ENCODE measurements at places on chromosomes 5 and 9.

DNA sequence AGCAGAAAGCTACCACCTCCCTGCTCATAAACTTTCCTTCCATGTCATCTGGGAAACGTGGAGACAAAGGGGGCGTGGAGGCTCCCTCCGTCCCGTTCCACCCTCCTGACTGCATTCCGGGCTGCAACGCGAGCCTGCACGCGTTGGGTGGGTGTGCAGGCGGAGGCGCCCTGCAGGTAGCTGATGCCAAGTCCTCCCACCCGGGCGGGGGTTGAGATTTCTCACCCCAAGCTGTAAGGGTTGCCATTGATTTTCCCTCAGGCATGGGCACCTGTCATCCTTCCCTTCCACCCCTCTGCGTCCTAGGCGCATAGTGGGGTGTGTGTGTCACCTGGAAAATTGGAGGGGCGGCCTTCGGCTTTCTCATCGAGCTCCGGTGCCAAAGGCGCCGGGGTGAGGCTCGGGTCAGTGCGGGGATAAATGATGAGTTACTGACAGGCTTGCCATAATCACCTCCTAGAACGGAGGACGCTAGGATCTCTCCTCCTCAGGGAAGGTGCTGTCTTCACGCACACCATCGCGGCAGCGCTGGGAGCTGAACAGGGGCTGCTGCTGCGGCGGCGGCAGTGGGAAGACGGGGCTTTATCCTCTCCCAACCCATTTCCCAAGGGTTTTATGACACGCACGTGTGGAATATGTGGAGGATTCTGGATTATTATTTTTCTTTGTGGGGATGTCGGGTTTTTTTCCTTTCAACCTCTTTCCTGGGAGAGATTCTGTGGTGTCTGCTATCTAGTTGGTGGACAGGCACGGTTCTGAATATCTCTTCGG lies 973 bp downstream of the PLPPR1 start:
- DNase-seq: no peak

DNA sequence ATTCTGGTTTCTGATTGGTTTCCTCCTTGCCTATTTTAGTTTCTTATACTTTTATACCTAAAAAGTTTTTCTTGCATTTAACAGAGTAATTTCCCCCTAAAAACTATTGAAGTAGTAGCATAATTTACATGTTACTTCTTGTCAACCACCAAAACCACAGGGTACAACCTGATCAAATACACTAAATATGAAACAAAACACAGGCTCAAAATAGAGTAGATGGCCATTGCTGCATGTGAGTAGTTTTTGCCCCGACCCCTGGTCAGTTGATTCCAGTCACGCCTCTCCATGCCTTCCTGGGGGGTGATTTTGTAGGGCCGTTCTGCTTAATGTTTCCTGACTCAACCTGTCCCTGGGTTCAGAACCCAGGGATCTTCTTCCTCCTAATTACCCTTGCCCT lies 101.8 kb downstream of the TLE4 start:
- DNase-seq: no peak

DNA sequence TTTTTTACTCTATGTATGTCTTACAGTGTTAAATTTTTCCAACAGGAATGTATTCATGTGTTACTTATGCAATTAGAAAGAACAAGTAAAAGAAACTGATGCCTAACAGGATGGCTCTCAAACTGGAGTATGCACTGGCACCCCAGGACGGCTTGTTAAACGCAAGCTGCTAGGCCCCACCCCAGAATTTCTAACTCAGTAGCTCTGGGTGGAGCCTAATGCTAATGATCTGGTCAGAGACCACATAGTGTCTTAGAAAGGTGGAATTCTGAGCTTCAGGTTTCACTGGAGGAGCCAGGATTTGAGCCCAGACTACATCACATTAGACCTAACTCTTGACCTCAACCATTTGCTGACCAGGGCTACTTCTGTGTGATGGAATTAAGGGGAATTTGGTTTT lies 34.4 kb downstream of the SHC3 start:
- DNase-seq: no peak

- no peak for DNase-seq
Measured at GRCh38 chr9:27487927-27488326, 36.2 kb upstream of the IFNK start.

DNA sequence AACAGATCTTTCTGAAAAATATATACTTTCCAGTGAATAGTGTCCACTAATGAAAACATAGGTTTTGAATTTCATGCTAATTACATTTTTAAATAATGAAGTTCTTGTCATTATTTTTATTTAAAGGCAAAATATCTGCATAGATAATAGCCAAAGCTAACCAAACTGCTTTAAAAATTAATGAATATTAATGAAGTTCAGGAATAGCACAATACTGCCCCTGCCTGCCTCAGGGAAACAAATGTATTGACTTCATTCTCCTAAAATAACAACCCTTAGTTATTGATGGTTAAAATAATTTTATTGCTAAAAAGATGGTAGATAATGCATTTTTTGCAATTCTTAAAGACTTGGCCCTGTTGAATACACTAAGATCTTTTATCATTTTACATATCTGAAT lies 103.6 kb upstream of the SSBP2 start:
- DNase-seq: no peak

- DNase-seq: no peak
Measured at GRCh38 chr5:170117736-170118135, 12.0 kb downstream of the FOXI1 start.

DNA sequence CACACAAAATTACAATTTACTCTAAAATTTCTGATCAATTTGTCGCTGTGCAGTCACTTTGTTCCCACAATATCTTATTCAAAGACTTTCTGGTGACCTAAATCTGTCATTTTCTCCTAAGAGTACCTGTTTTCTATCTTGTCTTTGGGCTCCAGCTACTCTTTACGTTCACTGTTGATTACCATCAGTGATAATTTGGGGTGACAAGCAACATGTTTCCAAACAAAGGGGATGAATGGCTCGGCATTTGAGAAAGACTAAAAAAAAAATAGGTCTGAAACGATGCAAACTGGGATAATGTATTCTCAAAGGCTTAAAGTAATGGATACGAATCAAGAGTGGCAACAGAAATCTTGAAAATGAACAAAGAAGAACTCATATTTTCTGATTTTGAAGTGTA lies 205.2 kb upstream of the DAB2 start:
- DNase-seq: no peak

- DNase-seq: no peak
Measured at GRCh38 chr5:173278172-173278571, 43.2 kb upstream of the NKX2-5 start.

- no peak for DNase-seq
Measured at GRCh38 chr5:103283869-103284268, 25.3 kb downstream of the MACIR start.

DNA sequence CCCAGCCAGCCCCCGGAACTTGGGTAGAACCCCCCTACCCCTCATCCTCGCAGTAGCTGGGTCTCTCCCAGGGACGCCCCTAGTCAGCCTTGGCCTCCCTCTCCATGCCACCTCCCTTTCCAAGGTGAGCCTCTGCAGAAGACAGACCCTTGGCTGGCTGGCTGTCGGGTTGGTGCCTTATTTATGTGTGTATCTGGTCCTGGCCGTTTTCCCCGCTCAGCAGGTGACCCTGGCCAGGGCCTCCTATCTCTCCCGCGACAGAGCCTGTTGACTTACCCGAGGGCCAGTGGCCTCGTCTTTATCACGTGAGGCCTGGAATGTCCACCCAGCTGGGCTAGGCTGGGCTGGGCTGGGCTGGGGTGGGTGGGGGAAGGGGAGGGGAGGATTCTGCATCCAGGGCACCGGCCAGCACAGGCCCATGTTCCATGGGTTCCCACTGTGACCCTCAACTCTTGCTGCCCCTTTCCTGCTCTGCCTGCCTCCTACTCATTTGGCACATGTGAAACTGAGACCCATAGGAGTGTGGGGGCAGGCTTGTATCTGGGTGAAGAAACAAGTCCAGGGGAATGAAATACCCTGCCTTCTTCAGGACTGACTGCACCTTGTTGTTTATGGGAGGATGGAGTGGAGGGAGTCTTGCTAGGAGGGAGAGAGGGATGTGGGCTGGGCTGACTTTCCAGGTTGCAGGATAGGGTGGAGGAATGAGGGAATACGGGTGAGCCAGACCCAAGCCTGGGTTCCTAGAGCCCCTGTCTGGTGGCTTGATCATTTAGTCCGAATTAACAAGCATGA lies 3.1 kb downstream of the CXXC5 start:
- DNase-seq: no peak

GRCh38 chr5:80048084-80048780 lies 13.1 kb downstream of the THBS4 start:
- no peak for DNase-seq

- no peak for DNase-seq
Measured at GRCh38 chr5:169251333-169252084, 49.4 kb downstream of the SLIT3 start.

DNA sequence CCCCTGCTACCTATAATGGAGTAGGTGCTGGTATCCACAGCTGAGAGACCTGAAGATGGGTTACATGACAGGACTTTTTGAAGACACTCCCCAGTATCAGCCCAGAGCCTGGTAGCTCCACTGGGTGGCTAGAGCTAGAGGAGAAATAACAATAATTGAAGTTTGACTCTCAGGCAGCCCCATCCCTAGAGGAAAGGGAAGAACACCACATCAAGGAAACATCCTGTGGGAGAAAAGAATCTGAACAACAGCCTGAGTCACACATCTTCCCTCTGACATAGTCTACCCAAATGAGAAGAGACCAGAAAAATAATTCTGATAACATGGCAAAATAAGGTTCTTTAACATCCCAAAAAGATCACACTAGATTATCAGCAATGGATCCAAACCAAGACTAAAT lies 432.1 kb downstream of the CDH18 start:
- DNase-seq: no peak

- DNase-seq: no peak
Measured at GRCh38 chr9:105024529-105024928, 96.6 kb upstream of the ABCA1 start.

DNA sequence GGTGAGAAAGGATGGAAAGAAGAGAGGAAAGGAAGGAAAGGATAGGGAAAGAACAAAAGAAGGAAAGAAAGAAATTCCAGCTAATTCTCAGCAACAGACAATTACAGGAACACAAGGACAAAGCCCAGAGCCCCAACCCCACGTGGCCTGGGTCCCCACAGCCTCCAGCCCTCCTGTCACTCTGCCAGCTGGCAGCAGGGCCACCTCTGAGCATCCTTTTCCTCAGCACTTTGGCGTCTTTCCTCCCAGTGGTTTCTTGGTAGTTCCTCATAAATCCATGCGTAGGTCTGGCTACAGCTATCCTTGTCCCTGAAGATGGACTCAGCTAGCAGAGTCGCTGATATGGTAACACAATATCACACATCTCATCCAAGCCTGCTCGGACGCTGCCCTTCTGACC lies 28.3 kb downstream of the ADAMTS2 start:
- DNase-seq: no peak

DNA sequence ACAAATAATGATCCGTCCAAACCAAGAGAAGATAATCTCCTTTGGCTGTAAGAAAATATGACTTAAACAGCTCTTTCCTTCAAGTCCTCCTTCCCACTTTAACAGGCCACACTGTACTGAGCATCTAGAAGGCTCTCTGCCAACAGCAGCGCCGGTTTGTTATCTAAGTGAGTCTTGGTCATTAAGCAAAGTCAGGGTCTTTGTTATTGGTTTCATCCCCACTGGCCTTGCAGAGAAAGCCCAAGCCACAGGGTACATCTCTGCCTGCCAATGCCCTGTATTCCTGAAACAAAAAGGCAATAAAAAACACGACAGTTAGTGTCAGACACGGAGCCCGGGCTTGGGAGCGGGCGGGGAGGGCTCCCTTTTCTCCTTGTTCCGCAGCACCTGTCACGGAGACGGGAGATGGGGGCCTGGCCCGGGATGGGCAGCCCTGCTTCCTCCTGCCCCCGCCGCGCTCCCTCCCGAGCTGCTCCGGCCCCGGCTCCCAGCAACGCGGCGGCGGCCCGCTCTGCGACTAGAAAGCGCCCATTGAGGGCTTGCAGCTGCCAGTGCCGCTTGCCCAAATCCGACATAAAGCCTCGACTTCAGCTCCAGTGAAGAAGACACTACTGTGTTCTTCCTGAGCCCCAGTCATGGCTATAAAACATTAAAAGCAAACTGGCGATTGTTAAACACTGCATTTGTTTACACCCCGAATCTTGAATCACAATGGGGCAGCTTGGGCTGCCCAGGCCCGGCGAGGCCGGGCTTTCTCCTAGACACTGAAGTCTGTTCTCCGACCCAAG lies 28.1 kb upstream of the PIK3R1 start:
- peak; percentile 71 for DNase-seq

DNA sequence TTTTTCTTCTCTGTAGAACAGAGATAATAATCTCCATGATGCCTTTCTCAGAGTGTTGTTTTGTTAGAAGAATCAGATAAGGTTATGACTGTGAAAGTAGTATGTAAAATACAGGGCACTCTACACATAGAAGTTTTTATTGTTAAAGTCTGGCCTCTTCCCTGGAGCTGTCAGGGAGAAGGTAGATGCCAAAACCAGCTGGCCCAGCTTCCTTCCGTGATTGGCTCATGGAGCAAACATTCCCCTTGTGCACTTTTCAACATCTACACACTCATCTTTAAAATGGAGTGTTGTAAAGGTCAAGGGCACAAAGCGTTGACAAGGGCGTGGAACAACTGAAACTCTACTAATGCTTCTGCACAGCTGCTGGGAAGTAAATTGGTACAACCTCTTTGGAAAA lies 7.4 kb upstream of the RNF183 start:
- no peak for DNase-seq

DNA sequence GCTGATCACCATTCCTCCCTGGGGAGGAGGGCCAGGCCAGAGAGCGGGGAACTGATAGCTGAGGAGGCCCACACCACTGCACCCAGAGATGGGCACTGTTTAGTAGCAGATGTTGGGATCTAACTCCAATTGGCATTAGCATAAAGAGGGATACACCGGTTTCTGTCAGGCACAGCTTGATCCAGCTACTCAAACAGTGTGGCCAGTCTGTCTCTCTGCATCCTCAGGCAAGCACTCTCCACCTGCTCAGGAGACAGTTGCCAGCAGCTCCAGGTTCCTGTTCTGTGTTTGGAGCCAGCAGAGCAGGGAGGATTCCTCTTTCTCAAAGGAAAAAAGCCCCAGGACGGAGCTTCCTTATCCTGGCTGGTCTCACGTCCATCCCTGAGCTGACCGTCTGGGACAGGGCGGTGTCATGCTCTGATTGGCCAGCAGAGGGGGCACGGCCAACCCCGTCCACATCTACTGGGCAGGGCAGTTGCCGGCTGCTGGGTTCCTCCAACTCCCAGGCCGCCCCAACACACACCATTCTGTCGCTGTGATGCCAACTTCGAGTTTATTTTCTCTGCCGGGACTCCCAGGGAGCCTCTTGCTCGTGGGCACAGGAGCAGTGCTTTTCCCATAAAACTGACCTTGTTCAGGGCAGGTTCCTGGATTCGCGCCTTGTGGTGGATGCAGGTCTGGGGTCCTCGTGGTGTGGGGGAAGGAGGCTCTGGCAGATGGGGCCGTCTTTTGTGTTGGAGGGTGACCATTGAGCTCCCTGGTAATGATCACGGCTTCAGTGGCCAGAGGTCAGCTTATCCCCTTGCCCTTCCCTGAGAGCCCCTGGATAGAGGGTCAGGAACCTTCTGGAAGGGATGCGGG lies 47.9 kb downstream of the COL5A1 start:
- DNase-seq: no peak

DNA sequence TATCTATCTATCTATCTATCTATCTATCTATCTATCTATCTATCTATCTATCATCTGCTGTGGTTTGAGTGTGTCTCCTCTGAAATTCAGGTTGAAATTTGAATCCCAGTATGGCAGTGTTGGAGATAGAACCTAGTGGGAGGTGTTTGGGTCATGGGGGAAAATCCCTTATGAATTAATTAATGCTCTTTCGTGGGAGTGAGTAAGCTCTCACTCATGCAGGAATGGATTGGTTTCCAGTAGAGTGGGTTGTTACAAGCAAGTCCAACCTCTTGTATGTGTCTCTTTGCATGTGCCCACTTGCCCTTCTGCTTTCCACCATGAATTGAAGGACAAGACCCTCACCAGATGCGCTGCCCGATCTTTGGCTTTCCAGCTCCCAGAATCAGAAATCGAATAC lies 113.0 kb downstream of the ANXA1 start:
- DNase-seq: no peak
